ENCODE measurements at places on chromosomes 7 and 10. TPM values are rescaled to one million over a fixed set of nuclear protein-coding genes. Genes with fewer than 3 reads are reported as not detected.
A peak's percentile ranks its signal among the peaks of the same experiment; 100 is the strongest.

GRCh38 chr7:16581286-16581685, 54.7 kb downstream of the LRRC72 start:
- ATAC-seq = no peak

- peak; percentile 40 for ATAC-seq
Measured at GRCh38 chr10:103894441-103894864, 23.5 kb downstream of the STN1 start.

DNA sequence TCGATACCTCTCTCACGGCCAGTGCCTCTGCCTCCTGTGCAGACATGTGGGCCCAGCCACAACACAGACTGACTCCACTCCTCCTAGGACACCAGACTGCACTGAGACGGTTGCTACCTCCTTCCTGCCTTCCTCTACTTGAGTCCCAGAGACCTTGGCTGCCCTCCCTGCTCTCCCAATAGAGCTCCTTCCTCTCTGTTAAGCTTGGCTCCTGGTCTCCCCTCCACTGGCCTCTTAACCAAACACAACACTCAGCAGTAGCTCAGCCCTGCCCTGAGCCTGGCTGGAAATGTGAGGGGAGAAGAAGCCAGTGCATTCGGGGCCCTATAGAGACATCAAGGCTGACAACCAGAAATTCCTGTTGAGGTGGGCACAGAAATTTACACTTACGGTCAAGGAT, 102.0 kb downstream of the HTR5A start:
- no peak for ATAC-seq

DNA sequence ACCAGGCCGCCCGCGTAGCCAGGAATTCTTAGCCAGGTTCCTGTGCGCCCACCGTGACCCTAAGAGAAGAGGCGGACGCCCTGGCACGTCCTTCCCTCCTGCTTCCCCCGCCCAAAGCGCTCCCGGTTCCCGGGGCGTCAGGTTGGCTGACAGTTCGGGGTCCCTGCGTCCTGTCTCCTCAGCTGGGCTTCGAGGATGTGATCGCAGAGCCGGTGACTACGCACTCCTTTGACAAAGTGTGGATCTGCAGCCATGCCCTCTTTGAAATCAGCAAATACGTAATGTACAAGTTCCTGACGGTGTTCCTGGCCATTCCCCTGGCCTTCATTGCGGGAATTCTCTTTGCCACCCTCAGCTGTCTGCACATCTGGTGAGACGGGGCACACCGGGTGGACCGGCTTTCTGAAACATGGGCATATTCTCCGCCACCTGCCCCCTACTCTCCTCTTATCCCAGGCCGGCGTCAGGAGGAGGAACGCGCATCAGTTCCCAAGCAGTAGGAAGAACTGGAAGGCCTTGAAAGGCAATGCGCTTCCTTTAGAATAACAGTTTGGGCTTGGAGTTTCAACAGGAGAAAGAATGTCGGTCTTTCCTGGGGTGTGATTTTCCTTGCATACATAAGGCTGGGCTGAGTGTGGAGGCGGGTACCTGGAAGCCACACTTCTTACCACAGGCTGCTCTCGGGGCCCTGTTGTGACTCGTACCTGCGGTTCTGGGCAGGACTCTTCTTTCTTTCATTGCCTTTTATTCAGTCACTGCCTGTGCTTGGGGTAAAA, 728 bp downstream of the CAV2 start:
- peak; percentile 90 for ATAC-seq

- ATAC-seq = no peak
Measured at GRCh38 chr7:141648276-141649114, 53.5 kb downstream of the DENND11 start.

DNA sequence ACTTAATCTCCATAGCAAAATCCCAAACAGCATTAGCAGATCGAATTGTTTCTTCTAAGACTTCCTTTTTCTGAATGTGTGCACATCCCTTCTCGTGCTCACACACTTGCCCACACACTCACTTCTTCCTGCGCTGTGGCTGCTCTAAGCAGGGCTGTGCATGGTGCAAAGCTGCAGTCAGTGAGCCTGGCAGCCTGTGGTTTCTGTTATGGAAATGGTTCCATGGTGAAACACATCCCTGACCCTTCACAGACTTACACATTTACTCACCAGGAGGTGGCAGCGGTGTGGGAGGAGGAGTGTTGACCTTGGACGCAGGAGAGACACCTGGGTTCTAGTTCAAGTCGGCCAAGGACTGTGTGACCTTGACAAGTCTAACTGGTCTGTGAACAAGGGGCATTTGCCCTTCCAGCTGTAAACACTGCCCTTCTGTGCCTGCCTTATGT, 24.9 kb downstream of the MTURN start:
- peak; percentile 32 for ATAC-seq

- peak; percentile 60 for ATAC-seq
Measured at GRCh38 chr10:49606981-49607535, 3.1 kb upstream of the SLC18A3 start.

DNA sequence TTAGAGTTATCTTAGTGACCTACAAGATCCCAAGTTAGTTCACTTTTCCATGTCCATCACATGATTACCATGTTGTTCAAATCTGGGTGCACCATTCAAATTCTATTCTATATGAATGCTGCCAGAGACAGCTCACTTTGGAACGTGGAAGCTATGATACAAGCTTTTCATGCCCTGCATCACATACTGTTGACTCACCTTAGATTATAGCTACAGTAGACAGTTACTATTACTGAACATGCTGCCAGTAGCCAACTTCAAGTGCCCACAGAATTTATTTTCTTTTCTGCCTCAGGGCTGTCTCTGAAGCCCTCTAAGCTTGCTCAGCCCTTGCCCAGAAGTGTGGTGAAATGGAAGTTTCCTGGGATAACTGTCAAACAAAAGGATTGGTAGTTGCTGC, 231.1 kb downstream of the GPR158 start:
- no peak for ATAC-seq

- ATAC-seq = no peak
Measured at GRCh38 chr10:116207690-116208089, 65.3 kb downstream of the GFRA1 start.

TMEM140 gene
- total RNA-seq = 1.4 TPM

ADO gene
- 10.0 TPM for total RNA-seq

AOAH gene
- total RNA-seq = 1.7 TPM

ITIH5 gene
- total RNA-seq = 2.3 TPM

EIF5AL1 gene
- total RNA-seq = 1.7 TPM

GNGT1 gene
- 0.08 TPM for total RNA-seq

FOXI2 gene
- 0.32 TPM for total RNA-seq

COL13A1 gene
- 0.92 TPM for total RNA-seq

COL28A1 gene
- 0.16 TPM for total RNA-seq

All from esophagus mucosa (tissue), 1 donor.